Renal pelvis (tissue), 12 donors: ENCODE measurements at places on chromosomes 16 and 17. TPM values are rescaled to one million over a fixed set of nuclear protein-coding genes. Genes with fewer than 3 reads are reported as not detected.

The ADGRG1 gene
- polyA plus RNA-seq: 72.4 TPM

The NPIPB6 gene
- 3.8 TPM for polyA plus RNA-seq

The ABCC6 gene
- 22.6 TPM for polyA plus RNA-seq

The NPIPB9 gene
- polyA plus RNA-seq: 5.5 TPM

The ASIC2 gene
- 4.1 TPM for polyA plus RNA-seq

The SLC35G6 gene
- polyA plus RNA-seq: 0.67 TPM

The OR1A1 gene
- polyA plus RNA-seq: not detected

The MYCBPAP gene
- polyA plus RNA-seq: 2.3 TPM

The TNFSF12 gene
- polyA plus RNA-seq: 25.7 TPM

The CCT6B gene
- 5.2 TPM for polyA plus RNA-seq

The FBXO39 gene
- polyA plus RNA-seq: 0.06 TPM

The PLEKHG4 gene
- 13.8 TPM for polyA plus RNA-seq

The IGSF6 gene
- polyA plus RNA-seq: 2.9 TPM

The CCDC200 gene
- 37.2 TPM for polyA plus RNA-seq

The WSCD1 gene
- polyA plus RNA-seq: 12.8 TPM

The P3H4 gene
- polyA plus RNA-seq: 43.4 TPM

The KRTAP1-1 gene
- polyA plus RNA-seq: not detected

The IL21R gene
- polyA plus RNA-seq: 0.37 TPM

The PRAC1 gene
- polyA plus RNA-seq: not detected

The SNX20 gene
- polyA plus RNA-seq: 0.43 TPM

The EME1 gene
- polyA plus RNA-seq: 7.7 TPM

The SYNGR3 gene
- polyA plus RNA-seq: 1.5 TPM

The TMEM219 gene
- 113 TPM for polyA plus RNA-seq

The RRAD gene
- 2.8 TPM for polyA plus RNA-seq

The TBC1D28 gene
- not detected for polyA plus RNA-seq

The CLEC18C gene
- 65.8 TPM for polyA plus RNA-seq

The TLCD2 gene
- 5.8 TPM for polyA plus RNA-seq

The SBK1 gene
- 21.8 TPM for polyA plus RNA-seq

The ZNF785 gene
- polyA plus RNA-seq: 32.1 TPM

The ZG16 gene
- not detected for polyA plus RNA-seq

The SLC2A4 gene
- polyA plus RNA-seq: 2.5 TPM

The PLA2G10 gene
- polyA plus RNA-seq: 1.2 TPM

The KRTAP2-3 gene
- not detected for polyA plus RNA-seq

The HOXB1 gene
- polyA plus RNA-seq: 0.83 TPM

The HSF5 gene
- polyA plus RNA-seq: 0.19 TPM

The FMNL1 gene
- 7.0 TPM for polyA plus RNA-seq

The COTL1 gene
- polyA plus RNA-seq: 123 TPM

The DNAJA2 gene
- 84.2 TPM for polyA plus RNA-seq

The CA7 gene
- polyA plus RNA-seq: 0.16 TPM

The YBX2 gene
- polyA plus RNA-seq: 4.0 TPM

The PRSS22 gene
- polyA plus RNA-seq: 13.1 TPM

The KRT17 gene
- 2.0 TPM for polyA plus RNA-seq

The EMP2 gene
- polyA plus RNA-seq: 20.4 TPM
